COR-L47 (cell line): ENCODE measurements at places on chromosomes 1 and 21.

- no peak for DNase-seq
Measured at GRCh38 chr1:212121779-212122178, 86.2 kb downstream of the DTL start.

DNA sequence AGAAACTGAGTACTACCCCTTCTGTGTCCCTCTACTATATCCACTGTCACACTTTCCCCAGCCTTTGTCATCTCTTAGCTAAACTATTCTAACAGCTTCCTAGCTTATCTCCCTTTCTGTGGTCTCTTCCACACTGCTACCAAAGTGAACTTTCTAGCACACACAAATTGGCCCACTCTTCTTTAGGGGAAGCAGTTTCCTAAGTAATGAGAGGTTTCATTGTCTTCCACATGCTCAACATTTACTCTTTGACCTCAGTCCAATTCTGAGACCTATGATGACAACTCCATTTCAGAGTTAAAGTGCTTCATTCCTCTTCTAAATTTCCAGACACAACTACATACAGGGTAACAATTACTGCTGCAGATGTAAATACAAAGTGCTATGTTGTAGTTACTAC lies 32.9 kb downstream of the SCYL3 start:
- no peak for DNase-seq

DNA sequence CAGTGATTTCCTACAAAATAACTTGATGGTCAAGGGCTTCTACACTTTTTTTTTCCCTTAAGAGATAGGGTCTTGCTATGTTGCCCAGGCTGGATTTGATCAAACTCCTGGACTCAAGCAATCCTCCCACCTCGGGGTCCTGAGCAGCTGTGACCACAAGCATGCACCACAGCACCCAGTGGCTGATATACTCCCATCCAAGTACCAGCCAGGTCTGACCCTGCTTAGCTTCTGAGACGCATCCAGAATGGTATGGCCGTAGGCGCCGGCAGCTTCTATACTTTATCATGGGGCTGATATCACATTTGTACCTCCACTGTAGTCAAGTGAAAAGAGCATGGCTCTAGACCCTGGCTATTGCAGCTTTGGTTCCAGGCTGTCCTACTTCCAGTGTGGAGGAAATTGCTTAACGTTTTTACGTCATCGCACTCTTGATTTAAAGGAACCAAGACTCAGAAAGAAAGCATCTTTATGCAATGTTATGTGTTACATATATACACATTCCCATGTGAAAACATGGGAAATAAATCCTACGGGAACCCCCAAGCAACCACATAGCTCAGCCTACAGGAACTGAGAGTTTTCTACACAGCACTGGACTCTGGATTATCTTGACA lies 39.5 kb downstream of the PDPN start:
- DNase-seq, result no peak

DNA sequence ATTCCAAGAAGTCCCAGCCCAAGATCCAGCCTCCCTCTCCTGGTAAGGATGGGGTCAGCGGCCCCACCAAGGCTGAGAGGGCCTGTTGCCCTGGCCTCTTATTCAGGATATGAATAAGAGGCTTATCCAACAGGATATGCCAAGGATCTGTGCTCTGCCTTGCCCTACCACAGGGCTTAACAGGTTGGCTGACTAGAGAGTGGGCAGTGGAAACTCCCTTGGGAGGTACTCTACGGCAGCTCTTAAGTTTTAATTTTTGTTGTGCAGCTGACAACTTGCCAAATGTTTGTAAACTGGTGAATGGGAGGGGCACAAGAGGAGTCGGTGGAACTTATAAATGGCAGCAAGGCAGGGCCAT lies 16.5 kb upstream of the PIGV start:
- no peak for DNase-seq

DNA sequence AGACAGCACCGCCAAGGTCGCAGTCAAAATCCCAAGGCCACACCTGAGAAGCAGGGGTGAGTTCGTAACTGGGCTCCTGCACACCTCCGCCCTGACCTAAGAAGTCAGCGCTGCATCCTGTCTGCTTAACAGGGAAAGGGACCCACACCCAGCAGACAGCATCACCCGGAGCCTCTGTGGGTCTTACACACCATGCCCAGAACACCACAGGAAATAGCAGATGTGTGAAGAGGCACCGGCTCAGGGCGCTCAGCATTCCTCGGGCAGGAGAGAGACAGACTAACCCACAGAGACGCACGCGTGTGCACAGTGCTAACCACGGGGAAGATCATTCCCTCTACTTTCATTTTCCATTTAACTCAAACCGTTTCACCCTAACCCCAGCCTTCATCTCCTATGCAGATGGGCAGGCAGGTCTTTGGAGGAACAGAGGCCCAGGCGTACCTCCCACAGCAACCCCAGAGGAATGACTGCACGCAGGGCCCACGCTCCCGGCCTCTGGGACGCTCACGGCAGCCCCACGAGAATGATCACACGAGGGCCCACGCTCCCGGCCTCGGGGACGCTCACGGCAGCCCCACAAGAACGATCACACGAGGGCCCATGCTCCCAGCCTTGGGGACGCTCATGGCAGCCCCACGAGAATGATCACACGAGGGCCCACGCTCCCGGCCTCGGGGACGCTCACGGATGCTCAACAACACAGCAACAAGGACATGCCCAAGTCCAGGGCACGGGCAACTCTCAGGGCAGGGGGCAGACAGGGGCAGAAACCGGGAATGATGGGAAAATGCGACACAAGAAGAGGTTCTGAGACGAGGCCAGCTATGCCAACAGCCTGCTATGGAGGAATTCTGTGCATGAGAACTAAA lies 20.9 kb downstream of the POFUT2 start:
- DNase-seq, result no peak

DNA sequence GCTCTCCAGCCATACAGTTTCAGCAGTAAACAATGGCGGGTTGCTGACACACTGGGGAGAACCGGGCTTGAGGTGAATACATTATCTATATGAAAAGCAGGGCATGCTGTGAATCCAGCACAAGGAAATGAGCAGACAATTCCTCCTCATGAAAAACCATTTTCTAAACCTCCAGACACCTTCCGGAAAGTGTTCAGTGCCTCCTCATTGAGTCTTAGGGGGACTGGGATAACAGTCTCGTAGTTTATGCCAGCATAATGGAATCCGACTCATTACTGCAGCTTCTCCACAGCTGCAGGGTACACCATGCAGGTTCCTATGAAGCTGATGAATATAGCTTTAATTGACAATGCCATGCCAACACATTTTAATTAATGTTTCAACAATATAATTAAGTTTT lies 284.1 kb downstream of the BACH1 start:
- no peak for DNase-seq

DNA sequence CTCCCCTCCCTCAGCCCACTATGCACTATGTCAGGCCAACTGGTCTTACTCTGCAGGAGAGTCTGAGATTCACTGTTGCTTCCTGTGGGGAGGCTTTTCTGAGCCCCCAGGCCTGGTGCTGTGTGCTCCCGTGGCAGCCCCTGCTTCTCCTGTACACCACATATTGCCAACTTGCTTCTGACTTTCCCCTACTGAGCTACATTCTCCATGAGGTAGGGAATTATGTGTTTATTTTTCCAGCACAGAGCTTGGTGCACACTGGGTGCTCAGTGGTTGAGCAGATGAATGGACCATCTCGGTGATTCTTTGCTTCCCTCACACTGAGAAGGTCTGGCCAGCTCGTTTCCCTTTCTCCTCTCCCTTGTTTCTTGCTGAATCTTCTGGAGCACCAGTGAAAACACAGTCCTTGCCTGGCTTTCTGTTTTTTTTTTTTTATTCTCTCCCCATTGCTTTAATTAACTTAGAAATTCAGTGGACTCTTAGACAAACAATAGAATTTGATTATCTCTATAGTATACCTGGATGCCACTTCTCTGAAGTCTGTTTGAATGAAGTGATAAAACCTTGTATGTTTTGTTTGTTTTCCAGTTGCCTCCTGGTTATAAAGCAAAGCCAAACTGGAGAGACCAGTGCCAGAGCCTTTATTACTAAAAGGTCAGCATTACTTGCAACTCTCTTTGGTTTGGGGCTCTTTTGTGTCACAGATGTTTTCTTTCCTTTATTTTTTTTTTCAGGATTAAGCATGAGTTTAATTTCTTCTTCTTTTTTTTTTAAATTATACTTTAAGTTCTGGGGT lies 50.3 kb upstream of the CNIH3 start:
- no peak for DNase-seq
